Fibroblast of skin of right quadriceps (primary cell): ENCODE measurements at places on chromosomes 1 and 21.

DNA sequence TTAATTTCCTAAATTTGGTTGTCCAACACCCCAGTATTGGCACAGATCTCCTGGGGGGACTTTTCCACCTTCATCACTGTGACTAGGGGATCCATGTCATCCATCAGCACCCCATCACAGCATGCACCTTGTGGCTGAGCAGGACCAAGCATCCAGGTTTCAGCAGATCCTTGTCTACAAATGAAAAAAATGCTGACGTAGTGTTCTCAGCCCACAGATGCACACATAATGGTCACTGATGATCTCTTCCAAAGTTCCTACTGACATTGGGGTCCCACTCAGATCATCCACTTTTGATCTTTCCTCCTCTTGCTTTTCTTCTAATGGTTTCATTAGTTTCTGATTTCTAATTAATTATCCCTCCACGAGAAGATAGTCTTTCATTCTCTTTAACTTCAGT is 373.1 kb downstream of the TBX15 start:
- no peak for DNase-seq

- no peak for DNase-seq
Observed at GRCh38 chr21:36691555-36692041, 7.3 kb upstream of the SIM2 start.

GRCh38 chr21:33668180-33668579 is 25.9 kb downstream of the ITSN1 start:
- DNase-seq, result peak; percentile 48

GRCh38 chr1:77768006-77768405 is 8.4 kb upstream of the USP33 start:
- no peak for DNase-seq

- DNase-seq, result peak; percentile 88
Observed at GRCh38 chr21:20997636-20998455, at the start of gene NCAM2. NCAM2 (plus strand) TSS chr21:20998409.

- DNase-seq, result peak; percentile 7
Observed at GRCh38 chr1:218942431-218942830, 231.2 kb upstream of the LYPLAL1 start.

DNA sequence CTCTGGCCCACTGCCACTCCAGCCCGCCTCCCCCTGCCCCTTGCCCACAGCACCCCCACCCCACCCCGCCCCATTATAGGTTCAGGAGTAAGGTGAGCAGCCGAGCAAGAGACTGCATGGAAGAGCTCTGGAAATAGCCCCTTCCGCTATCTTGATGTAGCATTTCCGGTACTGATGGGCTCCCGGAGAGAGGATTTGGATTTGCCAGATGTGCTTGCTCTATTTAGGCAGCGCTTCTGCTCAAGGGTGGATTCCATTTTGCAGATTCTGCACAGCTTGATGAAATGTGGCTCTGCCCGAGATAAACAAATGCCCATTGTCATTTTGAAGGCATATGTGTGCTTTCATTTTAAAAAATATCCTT is 6.9 kb downstream of the TGFB2 start:
- DNase-seq, result no peak

GRCh38 chr1:41749991-41750745 is 168.6 kb downstream of the HIVEP3 start:
- DNase-seq, result no peak

DNA sequence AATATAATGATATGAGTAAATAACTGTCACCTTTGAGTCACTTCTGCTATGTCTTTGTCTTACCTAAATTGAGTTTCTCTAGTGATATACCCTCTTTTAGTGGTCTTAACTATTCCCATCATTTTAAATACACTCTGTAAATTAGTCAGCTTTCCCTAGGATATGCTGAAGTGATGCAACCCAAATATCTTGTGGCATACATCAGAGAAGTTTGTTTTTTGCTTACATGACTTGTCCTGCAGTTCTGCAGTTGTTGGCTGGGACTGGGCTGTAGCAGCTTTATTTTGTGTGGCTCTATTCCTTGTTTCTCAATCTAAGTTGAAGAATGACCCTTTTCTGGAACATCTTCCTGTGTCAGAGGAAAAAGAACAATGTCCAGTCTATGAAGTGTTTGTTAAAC is 76.4 kb downstream of the TTC3 start:
- DNase-seq, result peak; percentile 79

GRCh38 chr1:205494115-205494514 is 10.4 kb upstream of the CDK18 start:
- DNase-seq, result no peak
